ENCODE measurements at places on chromosomes 5 and 9. TPM values are rescaled to one million over a fixed set of nuclear protein-coding genes. Genes with fewer than 3 reads are reported as not detected.

Gene CARTPT
- not detected for total RNA-seq

DNA sequence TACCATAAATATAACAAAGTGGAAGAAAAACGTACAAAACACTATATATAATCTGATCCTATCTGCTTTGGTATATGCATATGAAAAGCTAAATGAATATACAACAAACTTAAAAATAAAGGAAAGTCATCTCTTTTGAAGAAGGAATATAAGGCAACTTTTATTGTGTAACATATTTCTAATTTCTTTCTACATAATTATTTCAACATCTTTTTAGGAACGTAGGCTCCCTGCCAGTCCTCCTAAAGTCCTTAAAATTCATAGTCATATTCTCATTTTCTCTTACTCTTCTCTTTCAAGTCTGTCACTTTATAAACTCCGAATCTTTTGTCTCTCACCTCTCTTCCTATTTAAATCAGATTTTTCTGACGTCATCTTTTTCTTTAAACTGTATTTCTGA, 9.6 kb downstream of the DEPDC1B start:
- H3K27ac ChIP-seq = no peak overlapping the region
- no peak for DNase-seq
- no peaks in the 10 kb centered on the region for H3K36me3 ChIP-seq
- H3K4me3 ChIP-seq = no peak overlapping the region
- H3K4me1 ChIP-seq = no peaks in the 10 kb centered on the region

Gene PIP5K1B
- total RNA-seq = 36.5 TPM

Gene WNT8A
- not detected for total RNA-seq

GRCh38 chr5:6730407-6730806, 17.2 kb downstream of the TENT4A start:
- DNase-seq = peak; percentile 56
- peaks cover 59% of the 10 kb centered on the region for H3K4me1 ChIP-seq
- H3K27ac ChIP-seq = no peak overlapping the region
- no peaks in the 10 kb centered on the region for H3K36me3 ChIP-seq
- H3K4me3 ChIP-seq = no peak overlapping the region

- H3K27ac ChIP-seq = no peak overlapping the region
- H3K36me3 ChIP-seq = no peaks in the 10 kb centered on the region
- H3K27me3 ChIP-seq = peaks cover 3% of the 10 kb centered on the region
- no peaks in the 10 kb centered on the region for H3K4me1 ChIP-seq
These were observed 21.5 kb upstream of the CDC23 start for GRCh38 chr5:138234651-138235050.

Gene CTXN3
- total RNA-seq = not detected

- no peak for DNase-seq
- no peaks in the 10 kb centered on the region for H3K27me3 ChIP-seq
- H3K27ac ChIP-seq = peak overlapping the region; percentile 76
- peak overlapping the region; percentile 33 for H3K4me3 ChIP-seq
- no peaks in the 10 kb centered on the region for H3K36me3 ChIP-seq
These were observed 543.3 kb downstream of the RAB3C start for GRCh38 chr5:59126016-59126707.

- no peaks in the 10 kb centered on the region for H3K27me3 ChIP-seq
- H3K4me3 ChIP-seq = no peak overlapping the region
- H3K36me3 ChIP-seq = peaks cover 16% of the 10 kb centered on the region
- H3K4me1 ChIP-seq = no peaks in the 10 kb centered on the region
These were observed 70.1 kb upstream of the NXNL2 start for GRCh38 chr9:88464851-88465250.

Gene IL13
- total RNA-seq = not detected

DNA sequence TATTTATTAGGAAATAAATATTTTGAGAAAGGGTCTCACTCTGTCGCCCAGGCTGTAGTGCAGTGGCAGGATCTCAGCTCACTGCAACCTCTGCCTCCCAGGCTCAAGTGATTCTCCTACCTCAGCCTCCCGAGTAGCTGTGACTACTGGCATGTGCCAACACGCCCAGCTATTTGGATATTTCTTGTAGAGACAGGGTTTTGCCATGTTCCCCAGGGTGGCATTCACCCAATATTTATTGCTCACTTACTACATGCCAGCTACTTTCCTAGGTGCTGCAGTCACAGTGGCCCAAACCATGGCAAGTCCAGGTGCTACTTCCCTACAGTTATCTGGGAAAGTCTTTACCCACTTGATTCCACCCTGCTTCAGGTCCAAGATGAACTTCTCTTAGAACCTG, 8.3 kb upstream of the MED7 start:
- no peaks in the 10 kb centered on the region for H3K36me3 ChIP-seq
- DNase-seq = no peak
- H3K27me3 ChIP-seq = no peaks in the 10 kb centered on the region
- H3K4me3 ChIP-seq = no peak overlapping the region
- H3K4me1 ChIP-seq = no peaks in the 10 kb centered on the region

Gene SMAD5
- total RNA-seq = 52.7 TPM

- no peak for DNase-seq
- H3K27ac ChIP-seq = no peak overlapping the region
- no peaks in the 10 kb centered on the region for H3K27me3 ChIP-seq
- H3K4me3 ChIP-seq = no peak overlapping the region
These were observed 52.5 kb downstream of the FNBP1 start for GRCh38 chr9:129990269-129991010.

Gene FOXD4L5
- 0.41 TPM for total RNA-seq

Gene MSX2
- 0.52 TPM for total RNA-seq

All from upper lobe of right lung (tissue), 1 donor.